Uterine smooth muscle cell (primary cell): ENCODE measurements at places on chromosomes 7 and 10. TPM values are rescaled to one million over a fixed set of nuclear protein-coding genes. Genes with fewer than 3 reads are reported as not detected.

The RGR gene
- total RNA-seq = not detected in 2 replicates

The GIMAP1 gene
- under 0.01 and 0.12 TPM in 2 replicates for total RNA-seq

The ADAMTS14 gene
- total RNA-seq = 4.0 and 4.8 TPM in 2 replicates

The AS3MT gene
- 11.0 and 13.7 TPM in 2 replicates for total RNA-seq
